ENCODE measurements at places on chromosomes 5 and 9.

- no peak for DNase-seq
Observed at GRCh38 chr9:89400403-89401116, 82.3 kb downstream of the SECISBP2 start.

GRCh38 chr5:135489466-135490244, 37.5 kb upstream of the TIFAB start:
- no peak for DNase-seq

DNA sequence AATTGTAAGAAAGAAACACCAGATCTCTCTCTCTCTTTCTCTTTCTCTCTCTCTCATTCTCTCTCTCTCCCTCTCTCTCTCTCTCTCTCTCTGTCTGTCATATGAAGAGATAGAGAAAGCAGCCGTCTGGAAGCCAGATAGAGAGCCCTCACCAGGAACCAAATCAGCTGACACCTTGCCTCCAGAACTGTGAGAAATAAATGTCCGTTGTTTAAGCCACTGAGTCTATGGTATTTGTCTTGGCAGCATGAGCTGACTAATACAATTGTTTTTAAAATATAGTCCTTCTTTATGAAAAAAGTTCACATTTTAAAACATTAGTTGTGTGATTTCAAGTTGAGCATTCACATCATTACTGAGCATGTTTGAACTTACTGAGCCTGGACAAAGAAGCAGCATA, 275.6 kb downstream of the CETN3 start:
- no peak for DNase-seq

GRCh38 chr5:106827061-106827460, 843.7 kb downstream of the EFNA5 start:
- DNase-seq: no peak

DNA sequence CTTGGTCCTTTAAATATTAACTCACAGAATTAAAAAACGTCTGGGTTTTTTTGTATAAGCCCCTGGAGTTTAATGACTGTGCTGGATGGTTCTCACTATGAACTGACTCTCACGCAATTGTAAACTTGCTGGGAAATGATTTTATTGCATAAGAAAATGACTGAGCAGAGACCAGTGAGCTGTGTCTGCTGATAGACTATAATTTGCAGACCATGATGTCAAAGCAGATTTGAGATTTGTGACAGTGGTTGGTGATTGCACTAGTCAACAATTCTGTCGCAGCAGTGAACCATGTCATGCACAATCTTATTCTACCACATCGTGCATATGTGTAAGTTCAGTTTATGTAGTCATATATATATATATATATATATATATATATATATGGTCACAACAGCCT, 85.7 kb upstream of the C9orf72 start:
- no peak for DNase-seq

DNA sequence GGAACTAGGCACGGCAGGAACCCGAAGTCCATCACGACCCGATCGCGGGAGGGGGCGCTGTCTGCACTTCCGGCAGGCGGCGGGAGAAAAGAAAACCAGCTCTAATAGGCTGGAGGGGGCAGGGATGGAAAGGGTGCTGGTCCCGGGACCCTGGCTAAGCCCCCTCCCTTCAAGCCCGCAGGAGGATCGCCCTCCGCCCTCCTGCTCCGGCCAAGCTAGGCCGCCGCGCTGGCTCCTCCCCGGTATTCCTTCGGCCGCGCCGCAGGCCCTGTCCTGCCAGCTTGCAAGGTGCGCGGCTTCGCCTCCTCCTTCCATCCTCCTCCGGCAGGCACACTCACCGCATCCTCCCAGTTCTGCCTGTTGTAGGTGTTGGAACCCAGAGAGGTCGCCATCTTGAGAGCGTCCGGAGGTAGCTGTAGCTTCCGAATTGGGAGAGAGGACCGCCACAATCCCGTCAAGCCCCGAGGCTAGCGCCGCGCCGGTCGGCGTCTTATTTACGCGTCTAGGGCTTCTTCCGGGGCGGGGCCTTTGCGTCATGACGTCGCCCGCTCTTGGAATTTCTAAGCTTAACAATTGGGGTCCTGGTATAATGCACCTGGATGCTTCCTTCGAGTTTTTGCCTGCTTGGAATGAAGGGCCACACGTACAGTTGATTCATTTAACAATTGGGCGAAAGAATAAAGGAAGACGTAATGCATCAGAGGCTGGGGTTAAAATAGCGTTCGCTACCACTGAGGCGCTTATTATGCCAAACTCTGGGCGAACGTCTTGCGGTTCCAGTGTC, at the start of gene RBM22:
TSS of gene RBM22 (minus strand) at position 469 of the 784 bp plus-strand sequence. CDS start at position 392, 77 bp downstream.
- peak; percentile 57 for DNase-seq

GRCh38 chr5:15533129-15533893, 33.3 kb downstream of the FBXL7 start:
- DNase-seq: no peak

DNA sequence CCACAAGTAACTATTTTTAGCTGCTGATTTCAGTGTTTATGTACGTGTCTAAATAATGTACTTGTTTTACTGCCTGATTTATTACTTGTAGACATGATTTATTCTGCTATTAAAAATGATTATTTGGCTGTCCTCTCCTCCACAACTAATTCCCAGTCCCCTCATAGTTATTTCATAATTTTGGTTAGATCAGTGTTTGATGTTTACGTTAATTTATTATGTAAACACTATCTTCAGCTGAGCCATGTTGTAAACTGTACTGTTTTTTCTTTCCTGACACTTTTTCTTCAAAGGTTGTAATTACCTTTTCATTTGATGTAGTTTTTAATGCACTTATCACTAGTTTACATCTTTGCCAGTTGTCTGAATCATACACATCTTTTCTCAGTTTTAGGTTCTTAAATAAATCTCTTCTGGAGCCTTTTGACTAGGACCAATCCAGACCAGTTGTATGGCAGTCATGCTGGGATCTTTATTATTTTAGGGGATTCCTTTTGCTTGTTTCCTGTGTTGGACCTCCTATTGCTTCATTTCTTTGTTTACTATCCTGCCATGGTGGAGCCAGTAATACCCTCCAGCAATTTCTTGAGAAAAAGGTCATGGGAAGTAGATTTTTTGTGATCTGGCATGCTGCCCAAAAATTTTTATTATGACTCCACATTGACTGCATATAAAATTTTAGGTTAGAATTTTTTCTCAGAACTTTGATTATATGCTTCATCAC, 16.1 kb downstream of the AP3S1 start:
- DNase-seq: no peak

DNA sequence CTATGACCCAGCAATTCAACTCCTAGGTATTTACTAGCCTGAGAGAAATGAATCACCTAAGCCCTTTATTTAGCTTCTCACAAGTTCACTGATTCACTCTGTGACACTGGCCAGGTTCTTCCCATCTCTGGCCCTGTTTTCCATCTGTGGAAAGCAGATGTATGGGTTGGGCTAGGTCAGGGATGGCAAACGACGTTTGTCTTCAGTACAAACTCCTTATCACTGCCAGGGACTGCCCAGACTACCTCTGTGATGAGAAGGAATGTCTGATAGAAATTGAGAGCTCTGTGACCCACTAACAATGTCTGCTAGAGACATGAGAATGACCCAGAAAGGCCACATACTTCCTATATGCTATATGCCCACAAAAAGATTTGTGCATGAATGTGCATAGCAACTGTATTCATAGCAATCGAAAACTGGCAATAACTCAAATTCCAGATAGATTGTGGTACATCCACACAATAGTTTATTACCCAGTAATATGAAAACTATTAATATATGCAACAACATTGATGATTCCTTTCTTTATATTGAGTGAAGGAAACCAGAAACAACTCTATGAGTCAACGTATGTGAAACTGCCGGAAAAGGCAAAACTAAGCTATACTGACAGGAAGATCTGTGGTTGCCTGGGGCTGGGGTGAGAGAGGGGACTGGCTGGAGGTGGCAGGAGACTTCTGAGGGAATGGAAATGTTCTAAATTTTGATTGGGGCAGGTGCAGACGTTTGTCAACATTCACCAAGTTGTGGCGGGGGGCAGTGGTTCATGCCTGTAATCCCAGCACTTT, 32.0 kb upstream of the ADAM19 start:
- no peak for DNase-seq

- no peak for DNase-seq
Observed at GRCh38 chr5:99059685-99060084, 130.9 kb upstream of the CHD1 start.

DNA sequence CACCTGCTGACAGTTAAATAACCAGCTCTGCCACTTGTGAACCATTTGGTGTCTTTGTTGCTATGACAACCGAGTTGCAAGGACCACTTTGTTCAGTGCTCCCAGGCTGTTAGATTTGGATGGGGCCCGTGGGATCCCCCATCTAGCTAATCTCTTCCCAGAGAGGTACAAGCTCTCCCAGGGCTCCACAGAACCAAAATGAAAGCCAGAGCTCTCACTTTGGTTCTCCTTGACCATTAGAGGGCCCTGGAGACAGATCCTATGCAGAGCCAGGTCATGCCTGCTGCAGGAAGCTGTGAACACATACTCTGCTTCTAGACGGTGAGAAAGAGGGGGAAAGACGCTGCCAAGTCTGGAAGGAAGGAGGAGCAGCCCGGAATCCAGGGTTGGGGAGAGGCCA, 224.6 kb downstream of the GABBR2 start:
- no peak for DNase-seq

DNA sequence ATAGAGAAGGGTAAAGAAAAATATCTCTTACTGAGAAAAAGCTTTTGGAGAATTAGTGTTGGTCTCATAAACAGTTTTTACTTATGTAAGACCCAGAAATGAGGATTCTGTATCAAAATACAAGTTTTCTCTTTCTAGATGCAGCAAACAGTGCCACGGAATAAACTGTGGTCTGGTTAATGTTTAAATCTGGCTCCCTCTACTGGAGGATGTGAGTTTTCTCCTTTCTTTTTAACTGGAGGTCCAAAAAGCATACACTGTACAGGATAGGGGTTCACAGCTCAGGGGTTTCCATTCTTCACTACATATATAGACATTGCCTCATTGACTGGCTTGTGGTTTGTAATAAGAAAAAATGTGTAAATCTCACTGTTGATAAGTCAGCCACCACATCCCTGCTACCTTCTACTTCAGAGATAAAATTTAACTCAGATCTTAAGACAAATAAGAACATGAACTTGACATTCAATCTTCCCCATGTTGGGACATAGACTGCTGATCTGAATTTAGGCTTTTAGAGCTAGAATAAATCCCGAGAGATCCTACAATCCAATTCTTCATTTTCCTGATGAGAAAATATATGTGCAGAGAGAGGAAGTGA, 98.9 kb downstream of the CFAP95 start:
- DNase-seq: peak; percentile 4

- no peak for DNase-seq
Observed at GRCh38 chr9:101014566-101014965, 14.0 kb upstream of the PLPPR1 start.

DNA sequence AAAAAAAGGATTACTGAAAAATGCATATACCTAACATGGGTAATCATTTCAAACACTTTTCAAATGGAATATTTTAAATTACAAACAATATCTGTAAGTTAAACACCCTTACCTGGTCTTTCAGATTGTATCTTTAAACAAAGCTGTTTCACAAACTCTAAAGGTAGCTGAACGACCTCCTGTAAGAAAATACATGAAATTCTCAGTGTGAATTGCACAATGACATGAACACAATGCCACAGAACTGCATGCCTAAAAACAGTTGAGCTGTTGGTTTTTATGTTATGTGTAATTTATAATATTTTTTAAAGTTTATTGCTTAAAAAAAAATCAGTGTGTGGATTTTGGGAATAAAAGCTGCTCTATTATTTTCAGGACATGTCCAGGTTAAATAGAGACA, 17.5 kb downstream of the IPPK start:
- DNase-seq: no peak

DNA sequence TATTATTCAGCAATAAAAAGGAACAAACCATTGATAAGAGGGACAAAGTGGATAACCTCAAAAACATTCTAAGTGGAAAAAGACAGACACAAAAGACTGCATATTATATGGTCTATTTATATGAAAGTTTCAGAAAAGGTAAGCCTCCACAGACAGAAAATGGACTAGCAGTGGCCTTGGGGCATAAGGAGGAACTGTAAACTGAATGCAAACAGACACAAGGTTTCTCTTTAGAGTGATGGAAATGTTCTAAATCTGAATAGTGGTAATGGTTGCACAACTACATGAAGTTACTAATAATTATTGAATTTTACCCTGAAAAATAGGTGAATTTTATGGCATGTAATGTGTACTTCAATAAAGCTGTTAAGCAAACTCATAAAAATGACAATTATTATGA, 286.3 kb upstream of the PAPPA start:
- no peak for DNase-seq

- DNase-seq: no peak
Observed at GRCh38 chr9:114592356-114592755, 4.8 kb downstream of the ATP6V1G1 start.

DNA sequence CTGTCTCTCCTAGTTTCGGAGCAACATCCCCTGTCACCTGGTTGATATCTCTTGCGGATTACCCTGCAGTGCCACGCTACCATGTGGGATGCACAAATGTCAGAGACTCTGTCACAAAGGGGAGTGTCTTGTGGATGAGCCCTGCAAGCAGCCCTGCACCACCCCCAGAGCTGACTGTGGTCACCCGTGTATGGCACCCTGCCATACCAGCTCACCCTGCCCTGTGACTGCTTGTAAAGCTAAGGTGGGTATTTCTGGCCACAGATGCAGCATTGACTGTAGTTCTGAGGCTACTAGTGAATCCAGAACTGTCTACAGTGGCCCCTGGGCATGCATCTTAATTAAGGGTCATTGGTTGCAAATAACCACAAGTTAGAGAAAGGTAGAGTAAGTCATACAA, 50.8 kb downstream of the AQP7 start:
- DNase-seq: no peak

- DNase-seq: no peak
Observed at GRCh38 chr5:68406767-68407241, 191.2 kb downstream of the PIK3R1 start.

GRCh38 chr5:132234684-132235062, 7.0 kb upstream of the P4HA2 start:
- no peak for DNase-seq

- peak; percentile 0 for DNase-seq
Observed at GRCh38 chr9:98974994-98975712, 31.4 kb downstream of the COL15A1 start.

DNA sequence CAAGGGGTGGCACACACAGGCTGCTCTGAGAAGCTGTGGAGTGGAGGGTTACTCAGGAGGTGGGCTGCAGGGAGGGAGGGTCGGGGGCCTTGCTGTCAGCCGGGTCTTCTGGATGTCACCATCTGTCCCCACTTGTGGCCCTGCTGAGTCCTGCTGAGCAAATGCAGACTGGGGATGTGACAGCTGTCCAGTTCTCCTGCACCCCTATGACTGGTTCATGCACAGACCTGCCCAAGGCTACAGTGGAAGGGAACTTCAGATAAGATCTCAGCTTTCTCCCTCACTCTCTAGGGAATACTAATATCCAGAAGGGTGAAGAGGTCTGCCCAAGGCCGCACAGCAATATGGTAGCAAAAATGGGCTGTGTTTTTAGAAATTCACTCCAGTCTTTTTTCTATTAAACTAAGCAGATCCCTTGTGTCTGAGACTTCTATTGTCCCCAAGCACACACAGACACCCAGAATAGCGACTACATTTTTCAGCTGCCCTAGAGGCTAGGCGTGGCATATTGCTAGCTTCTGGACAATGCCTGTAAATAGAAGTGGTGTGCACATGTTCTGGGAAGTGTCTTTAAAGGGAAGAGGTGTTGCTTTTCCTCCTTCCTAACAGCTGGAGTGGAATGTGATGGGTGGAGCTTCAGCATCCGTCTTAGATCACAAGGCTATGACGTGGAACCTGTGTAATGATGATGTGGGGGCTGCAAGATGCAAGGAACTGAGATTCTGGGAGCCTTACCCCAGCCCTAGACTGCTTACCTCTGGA, 51.1 kb upstream of the TBC1D2 start:
- no peak for DNase-seq

Measured in NCI-H187 treated with DMSO at 0.1 percent for 48 hours (cell line).